GM19239 (cell line): ENCODE measurements at places on chromosomes 6 and 20.

- DNase-seq = no peak
Measured at GRCh38 chr6:44779130-44779826, 391.8 kb downstream of the CDC5L start.

DNA sequence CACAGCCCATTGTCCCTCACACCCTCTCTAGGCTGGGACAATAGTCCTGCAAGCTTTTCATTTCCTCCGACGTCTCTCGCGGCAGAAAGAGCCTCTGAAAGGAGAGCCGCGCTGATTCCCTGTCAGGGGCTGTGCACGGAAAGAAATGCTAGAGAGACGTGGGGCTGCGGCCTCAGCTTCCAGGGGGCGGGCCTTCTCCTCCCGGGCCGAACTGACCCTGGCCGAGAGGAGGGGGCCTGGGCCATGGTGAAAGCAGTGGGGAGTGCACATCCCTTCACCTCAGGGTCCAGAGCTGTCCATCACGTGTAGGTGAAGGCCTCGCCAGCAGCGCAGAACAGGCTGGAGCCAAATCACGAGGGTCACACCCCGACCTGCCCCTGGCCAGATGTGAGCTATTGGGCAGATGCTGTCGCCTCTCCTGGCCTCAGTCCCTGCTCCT lies 220.4 kb downstream of the TAF4 start:
- no peak for DNase-seq

DNA sequence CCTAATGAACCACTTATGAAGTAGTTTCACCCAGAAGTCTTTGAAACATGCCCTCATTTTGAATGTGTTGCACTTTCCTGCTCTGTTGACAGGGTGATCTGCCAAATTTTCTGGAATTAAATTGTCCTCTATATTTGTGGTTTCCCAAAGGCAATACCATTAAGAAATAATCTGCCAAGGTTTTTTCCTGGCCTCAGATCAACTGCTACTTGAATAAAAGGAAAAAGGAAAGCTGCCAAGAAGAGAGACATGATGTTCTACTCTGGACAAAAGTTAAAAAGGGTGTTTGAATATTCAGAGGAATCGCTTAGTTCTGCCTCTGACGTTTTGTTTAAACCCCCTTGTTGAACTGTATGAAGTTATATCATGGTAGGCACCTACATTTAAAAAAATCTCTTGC lies 37.4 kb upstream of the ARMH2 start:
- no peak for DNase-seq

DNA sequence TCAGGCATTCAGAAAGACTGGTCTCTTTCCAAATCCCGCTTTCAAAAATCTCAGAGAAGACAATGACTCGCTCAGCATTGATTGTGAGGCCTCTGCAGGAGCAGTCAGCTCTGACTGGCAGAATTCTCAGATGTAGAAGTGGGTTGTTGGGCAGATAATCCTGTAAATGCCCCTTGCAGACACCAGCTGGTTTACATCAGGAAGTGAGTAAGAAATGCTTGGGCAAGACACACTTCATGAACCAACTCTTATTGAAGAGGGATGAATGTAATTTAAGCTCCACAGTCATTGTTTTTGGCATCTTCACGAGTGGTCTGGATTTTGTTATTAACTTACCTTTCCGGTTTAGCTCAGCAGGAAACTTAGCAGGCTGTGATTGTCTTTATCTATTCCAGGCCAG lies 166.6 kb downstream of the PLCB4 start:
- DNase-seq = no peak

GRCh38 chr20:44020406-44021148 lies 105.9 kb downstream of the TOX2 start:
- DNase-seq = no peak

DNA sequence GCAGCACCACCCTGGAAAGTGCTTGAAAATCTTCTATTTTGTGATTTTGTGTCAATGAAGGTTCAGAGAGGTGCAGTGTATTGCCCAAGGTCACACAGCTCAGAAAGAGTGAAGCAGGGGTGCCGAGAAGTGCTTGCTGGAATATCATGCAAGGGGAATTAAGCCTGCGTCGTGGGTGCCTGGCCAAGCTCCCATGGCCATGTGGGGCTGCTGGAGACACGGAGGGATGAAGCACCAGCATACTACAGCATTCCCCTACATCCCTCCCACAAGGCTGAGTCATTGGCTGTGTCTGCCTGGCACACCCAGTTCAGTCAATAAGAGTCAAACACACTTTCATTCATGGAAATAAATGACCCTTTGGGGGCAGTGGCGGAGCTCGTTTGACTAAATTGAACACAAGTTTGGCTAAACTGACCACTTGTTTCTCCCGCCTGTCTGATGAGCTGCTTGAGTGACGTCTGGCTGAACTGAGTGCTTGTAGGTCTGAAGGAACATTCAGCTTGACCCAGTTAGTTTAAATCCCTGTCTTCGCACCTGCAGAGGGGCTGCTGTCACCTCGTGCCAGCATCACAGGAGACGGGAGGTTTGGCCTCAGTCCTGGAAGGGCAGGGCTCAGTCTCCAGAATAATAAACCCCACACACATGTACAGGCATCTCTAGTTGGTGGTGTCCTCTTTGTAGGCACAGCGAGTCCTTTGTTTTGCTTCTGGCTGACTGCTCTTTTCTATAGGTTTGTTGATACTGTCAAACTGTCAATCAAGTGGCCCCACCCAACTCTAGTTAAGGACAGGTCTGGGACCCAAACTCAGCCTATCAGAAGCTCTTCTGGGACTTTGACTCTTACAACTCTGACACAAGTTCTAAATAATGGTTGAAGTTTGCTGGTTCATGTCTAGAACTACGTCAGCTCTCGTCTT lies 8.4 kb upstream of the TGM2 start:
- DNase-seq = no peak

DNA sequence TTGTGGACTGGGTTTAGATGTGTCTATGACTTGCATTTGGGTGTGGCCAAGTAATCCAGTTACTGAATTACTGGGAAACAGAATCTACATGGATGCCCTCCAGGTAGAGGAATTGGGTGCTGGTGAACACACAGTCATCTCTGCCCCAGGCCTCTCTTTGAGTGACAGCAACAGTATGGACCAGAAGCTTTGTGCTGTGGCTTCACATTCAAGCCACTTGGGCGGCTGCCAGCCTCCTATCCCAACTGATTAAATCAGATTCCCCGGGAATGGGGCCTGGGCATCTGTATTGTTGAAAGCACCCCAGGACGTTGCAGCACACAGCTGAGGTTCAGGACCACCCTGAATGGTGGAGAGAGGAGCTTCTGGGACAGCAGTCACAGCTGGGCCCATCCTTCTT lies 144.6 kb downstream of the DHX35 start:
- no peak for DNase-seq

GRCh38 chr6:45949256-45949655 lies 66.4 kb downstream of the CLIC5 start:
- DNase-seq = no peak

GRCh38 chr6:38843798-38844197 lies 128.7 kb downstream of the DNAH8 start:
- no peak for DNase-seq

GRCh38 chr20:51541189-51542032 lies 1.1 kb downstream of the NFATC2 start:
- no peak for DNase-seq

- no peak for DNase-seq
Measured at GRCh38 chr20:21607971-21608725, 94.3 kb upstream of the NKX2-2 start.

DNA sequence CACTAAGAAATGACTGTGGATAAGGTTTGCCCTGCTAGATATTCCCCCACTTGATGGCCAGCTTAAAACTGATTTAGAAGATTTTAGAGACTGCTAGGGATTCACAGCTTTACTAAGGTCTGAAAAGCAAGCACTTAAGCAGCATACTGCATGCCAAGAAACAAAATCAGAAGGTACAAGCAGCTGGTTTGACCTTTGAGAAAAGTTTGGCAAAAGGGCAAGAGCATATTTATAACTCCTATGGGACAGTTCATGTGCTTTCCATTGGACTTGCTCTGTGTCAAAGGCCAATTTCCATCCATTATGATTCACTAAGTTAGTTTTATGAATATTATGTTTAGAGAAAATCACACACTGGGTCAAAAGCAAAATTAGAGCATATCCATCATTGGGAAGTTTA lies 402.8 kb downstream of the PKHD1 start:
- no peak for DNase-seq

DNA sequence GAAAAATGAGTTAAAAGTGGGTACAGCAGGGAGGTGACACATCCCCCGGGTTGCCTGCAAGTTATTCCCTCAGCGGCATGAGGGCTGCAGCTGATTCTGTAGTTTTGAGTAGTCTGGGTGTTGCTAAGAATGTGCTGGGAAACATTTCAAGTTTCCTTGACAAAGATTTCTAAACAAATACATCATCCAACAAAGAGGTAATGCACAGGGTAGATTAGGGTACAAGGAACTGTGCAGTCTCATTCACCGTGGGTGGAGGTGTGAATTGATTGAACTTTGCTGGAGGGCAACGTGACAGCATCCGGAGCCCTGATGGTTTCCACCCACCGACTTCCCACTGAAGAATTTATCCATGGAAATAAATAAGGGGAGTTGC lies 21.8 kb downstream of the CASS4 start:
- no peak for DNase-seq

DNA sequence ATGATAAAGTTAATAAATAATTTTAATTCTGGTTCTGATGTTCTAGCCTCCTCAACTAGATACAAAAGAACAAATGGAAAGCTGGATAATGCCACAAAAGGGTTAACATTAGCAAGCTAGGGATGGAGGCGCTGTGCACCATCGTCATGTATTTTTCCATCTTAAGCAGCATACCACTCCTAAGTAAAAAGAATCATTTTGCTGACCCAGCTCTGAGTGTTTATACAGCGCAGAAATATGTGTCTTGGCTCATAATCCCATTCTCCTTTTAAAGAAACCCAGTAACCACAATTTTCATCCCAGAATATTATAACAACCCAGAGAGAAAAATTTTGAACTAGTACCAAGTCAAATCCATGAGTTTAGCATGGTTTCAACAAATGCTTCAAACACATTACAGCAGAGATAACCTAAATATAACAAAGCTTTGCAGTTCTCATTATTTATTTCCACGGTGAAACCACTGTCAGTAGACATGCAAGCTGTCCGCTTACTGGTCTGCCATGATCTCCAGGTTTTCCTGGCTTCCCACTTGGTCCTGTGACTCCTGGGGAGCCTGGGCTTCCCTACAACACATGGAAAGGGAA lies 111.1 kb downstream of the COL12A1 start:
- DNase-seq = no peak

GRCh38 chr6:139355172-139355571 lies 19.3 kb downstream of the CITED2 start:
- no peak for DNase-seq

GRCh38 chr6:99745651-99746050 lies 139.0 kb downstream of the PRDM13 start:
- DNase-seq = no peak

GRCh38 chr6:117298941-117299340 lies 33.6 kb downstream of the VGLL2 start:
- DNase-seq = no peak

DNA sequence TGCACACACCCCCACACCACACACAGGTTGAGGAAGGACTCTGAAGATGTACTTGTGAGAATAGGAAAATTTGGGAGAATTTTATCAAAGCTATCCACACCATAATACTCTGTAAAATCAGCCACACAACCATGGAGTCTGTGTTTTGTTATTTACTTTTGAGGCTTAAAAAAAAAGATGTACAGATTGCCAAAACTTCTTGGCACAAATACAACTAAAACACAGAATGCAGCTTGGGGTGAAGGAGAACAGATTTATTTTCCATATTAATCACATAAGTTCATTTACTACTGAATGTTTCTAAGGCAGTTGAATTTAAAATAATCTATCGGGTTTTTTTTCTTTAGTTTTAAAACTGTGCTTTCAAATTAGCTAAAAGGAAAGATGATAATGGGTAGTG lies 32.8 kb upstream of the KCNQ5 start:
- no peak for DNase-seq

GRCh38 chr6:17101422-17102257 lies at the start of gene STMND1:
Gene STMND1, plus strand, starts transcription at chr6:17102050. Its CDS starts 208 bp downstream, at chr6:17102258.
- DNase-seq = no peak

DNA sequence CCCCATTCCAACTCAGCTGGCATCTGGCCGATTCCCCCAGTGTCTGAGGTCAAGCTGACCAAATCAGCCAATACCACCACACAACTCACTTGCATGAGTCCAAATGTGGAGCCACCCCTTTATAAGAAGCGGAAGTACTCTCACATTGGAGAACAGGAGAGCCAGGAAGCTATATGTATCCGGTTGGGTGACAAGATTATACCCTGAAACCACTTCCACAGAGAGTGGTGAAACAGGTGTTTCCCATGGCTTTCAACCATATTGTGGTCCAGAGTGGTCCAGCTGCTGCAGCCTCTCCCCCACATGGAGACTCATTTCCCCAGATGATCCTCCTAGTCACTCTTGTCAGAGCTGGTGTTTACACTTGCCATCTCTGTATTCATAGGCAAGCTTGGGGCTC lies 24.0 kb upstream of the SERINC1 start:
- no peak for DNase-seq

GRCh38 chr6:31935021-31935420 lies 7.5 kb downstream of the C2 start:
- DNase-seq = no peak

DNA sequence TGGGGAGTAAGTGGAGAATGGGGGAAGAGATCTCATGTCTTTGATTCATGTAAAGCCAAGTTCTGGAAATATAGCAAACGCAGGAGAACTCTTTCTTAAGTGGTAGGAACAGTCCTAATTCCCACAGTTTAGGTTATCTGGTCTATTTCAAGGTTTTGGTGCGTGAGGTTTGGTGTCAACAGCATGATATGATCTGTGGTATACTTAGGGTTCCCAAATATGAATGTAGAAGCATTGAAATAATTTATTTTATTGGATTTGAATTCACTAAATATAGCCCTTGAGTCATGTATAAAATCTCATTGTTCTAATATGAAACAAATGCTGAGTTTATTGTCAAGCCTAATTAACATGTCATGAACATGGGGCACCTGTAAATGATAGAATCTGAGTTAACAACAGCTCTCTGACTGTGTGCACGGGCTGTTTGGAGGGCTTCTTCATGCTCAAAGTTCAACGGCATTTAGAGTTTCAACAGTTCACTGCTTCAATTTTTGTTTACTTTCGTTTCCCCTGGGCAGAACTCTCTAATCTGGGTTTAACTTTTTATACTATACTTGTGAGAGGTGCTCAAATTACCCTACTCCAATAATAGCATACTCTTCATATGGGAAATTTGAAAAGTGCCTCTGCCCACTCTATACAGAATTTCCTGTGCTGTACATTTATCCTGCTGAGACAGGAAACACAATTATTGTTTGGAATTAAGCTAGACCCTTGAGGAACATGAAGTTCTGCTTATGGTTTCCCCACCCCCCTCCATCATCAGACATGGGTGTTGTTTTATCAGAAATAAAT lies 236.3 kb upstream of the ZNF217 start:
- DNase-seq = no peak

DNA sequence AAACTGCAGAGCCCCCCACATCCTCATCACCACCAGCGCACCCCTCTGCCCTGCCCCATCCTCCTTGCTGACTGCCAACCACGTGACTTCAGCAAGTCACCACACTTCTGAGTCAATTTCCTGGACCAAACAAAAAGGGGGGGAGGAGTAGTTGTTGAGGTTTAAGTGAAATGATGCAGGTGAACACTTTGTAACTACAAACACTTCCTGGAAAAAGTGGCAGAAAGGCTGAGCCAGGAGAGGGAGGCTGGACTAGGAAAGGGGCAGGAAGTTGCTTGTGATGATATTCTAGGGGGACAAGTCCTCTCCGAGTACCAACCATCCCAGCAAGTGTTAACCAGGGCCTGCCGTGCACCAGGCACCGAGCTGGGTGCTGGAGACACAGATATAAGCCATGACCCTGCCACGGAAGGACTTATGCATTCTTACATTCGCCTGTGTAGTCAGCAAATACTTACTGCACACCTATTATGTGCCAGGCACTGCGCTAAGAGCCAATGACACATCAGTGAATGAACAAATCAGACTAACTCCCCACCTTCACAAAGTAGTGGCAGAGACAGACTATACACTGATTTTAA lies 67.3 kb downstream of the PREX1 start:
- peak; percentile 53 for DNase-seq
